ENCODE measurements at places on chromosomes 16 and 17.

DNA sequence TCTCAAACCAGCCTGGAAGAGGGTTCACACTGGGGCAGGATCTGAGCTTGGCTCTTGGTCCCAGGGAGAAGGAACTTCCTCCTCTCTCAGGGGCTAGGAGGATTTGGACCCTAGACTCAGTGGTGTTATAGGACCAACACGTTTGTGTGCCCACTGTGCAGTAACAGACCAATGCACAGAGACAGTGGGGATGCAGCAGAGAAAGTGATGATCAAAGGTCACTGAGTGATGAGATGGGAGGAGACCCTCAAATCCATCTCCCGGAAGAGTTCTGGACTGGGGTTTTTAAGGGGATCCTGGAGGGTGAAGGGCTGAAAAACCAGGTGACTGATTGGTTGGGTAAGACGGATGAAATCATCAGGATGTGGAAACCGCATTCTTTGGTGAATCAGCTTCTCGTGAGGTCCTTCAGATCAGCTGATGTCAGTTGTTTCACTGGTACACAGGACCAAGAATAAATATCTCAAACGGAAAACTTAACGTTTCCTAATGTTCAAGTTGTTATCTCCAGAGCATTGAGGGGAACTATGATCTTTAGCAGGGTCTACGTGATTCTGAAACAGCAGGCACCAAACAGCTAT is 3.3 kb upstream of the VAC14 start:
- DNase-seq = peak; percentile 52

DNA sequence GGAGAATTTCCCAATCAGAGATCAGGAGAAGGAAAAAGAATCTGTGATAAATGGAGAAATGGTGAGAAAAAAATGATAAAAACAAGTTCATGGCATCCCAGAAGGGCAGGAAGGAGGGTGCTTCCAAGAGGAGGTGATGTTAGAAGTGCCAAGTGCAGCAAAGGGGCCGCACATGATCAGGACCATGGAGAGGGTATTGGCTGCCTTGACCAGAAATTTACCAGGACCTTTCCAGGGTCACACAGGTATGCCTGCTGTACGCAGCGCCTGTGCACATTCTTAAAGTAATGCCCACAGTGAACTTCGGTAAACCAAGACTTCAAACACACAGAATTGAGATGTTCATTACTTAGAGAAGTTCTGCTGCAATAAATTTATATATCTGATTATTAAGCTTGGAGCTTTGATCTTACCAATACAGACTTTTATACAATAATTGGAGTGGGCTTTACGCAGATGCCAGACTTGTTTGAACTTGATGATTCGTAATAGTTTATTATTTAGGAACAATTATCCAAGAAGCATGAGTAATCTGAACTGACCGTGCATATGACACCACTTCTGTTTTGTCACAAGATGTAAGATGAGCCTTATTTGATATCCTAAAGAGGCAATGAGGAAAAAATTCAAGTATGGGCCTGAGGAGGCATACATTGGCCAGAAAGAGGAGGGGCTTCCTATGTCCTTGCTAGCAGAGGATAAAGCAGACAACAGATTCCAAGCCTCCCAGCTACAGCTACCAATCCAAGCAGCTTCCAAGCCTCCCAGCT is 2.2 kb upstream of the KRT33A start:
- DNase-seq = no peak

GRCh38 chr17:1039511-1040215 is 42.7 kb downstream of the TIMM22 start:
- peak; percentile 36 for DNase-seq

DNA sequence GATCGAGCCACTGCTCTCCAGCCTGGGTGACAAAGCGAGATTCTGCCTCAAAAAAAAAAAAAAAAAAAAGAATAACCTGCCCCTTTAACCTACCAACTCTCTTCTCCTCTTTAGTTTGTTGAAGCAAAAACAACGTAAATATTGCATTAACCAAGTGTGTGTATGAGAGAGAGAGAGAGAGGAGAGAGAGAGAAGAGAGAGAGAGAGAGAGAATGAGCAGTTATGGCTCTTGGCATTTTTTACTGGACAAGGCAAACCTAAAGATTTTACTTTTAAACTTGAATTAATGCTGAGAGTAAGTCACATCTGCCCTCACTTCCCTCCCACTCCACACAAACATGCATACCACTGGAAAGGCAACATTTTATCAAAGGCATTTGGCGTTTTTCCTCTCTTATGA is 3.0 kb upstream of the SLFN5 start:
- no peak for DNase-seq

DNA sequence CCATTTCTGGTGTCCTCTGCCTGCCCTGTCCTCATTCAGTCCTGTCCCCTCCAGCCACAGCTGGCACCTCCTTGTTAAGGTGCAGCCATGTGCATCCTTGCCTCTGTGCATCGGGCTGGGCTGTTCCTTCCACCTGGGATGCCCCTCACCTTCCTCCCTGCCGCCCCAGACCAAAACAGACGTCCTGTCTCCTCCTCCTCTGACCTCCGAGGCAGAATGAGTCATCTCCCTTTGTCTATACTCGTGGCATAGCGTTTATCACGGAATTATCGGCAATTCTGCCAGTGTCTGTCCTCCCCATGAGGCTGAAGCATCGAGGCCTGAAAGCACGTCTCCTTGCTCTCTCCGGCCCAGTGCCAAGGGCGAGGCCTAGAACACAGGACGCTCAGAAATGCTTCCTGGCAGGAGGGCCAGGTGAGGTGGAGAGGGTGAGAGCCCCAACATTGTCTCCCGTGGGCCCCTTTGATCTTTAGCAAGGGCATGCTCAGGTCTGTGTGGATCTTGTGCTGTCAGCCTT is 4.6 kb downstream of the RAI1 start:
- peak; percentile 72 for DNase-seq

GRCh38 chr17:43220511-43221125 is 7.8 kb downstream of the CCDC200 start:
- DNase-seq = no peak

DNA sequence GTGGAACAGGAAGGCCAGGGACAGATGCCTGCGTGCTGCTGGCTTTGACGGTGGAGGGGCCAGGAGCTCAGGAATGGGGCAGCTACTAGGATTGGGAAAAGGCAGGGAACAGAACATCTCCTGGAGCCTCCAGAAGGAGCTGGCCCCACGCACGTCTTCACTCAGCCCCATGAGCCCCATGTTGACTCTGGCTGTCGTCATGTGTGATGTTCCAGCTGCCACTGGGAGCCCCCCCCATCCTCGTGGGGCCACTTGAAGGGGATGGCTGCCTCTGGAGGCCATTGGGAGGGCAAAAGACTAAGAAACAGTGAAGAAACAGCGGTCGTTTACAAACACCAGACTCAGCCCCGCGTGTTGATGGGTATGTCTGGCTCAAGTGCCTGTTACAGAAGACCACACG is 18.5 kb upstream of the APRT start:
- no peak for DNase-seq

GRCh38 chr17:9924735-9925191 is 19.7 kb upstream of the RCVRN start:
- DNase-seq = peak; percentile 74

- no peak for DNase-seq
Measured at GRCh38 chr16:75175074-75175473, 26.8 kb downstream of the ZFP1 start.

- no peak for DNase-seq
Measured at GRCh38 chr16:29009838-29010166, 24.9 kb downstream of the LAT start.
